ENCODE measurements at places on chromosomes 5 and 9. TPM values are rescaled to one million over a fixed set of nuclear protein-coding genes. Genes with fewer than 3 reads are reported as not detected.

Gene SPATA31A3
- total RNA-seq, result not detected

Gene SOHLH1
- 0.21 TPM for total RNA-seq

DNA sequence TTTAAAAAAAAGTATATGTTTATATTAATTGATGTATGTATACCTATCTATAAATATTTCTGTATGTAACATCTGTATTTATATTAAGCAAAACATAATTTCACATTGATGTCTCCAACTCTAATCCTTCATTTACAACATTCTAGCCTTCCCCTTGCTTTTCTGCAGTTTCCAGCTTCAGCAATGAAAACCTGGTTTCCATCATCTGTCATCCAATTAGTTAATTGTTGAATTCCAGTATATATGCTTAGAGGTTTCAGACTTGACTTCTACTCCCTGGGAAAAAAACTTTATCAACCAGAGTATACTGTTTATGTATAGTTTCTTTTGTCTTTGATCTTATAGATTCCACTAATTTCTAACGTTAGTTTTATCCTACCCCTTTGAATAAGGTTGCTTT lies 38.4 kb downstream of the NMUR2 start:
- no peaks in the 10 kb centered on the region for H3K36me3 ChIP-seq
- DNase-seq, result no peak
- no peaks in the 10 kb centered on the region for H3K4me1 ChIP-seq
- H3K4me3 ChIP-seq, result no peak overlapping the region
- no peak overlapping the region for H3K27ac ChIP-seq

Gene PCDHGC4
- 2.3 TPM for total RNA-seq

Gene C5orf58
- total RNA-seq, result not detected

DNA sequence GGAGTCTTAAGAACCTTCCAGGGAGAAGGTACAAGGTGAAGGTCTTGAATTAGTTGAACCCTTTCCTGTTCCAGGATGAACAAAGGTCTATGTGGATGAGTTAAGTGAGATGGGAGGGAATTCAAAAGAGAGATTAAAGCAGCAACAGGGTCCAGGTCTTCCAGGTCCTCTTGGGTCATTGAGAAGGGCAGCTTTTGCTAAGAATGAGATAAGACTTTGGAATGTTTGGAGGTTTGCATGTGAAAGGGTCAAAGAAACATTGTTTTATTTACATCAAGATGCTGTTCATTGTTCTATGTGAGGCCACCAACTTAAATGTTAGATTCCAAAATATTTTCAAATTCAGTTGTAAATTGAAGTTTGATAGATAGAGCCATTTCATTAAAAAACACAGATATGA lies 463.9 kb downstream of the ANXA1 start:
- H3K27me3 ChIP-seq, result no peaks in the 10 kb centered on the region
- peak; percentile 67 for DNase-seq
- no peaks in the 10 kb centered on the region for H3K36me3 ChIP-seq
- peaks cover 18% of the 10 kb centered on the region for H3K4me1 ChIP-seq
- no peak overlapping the region for H3K27ac ChIP-seq

DNA sequence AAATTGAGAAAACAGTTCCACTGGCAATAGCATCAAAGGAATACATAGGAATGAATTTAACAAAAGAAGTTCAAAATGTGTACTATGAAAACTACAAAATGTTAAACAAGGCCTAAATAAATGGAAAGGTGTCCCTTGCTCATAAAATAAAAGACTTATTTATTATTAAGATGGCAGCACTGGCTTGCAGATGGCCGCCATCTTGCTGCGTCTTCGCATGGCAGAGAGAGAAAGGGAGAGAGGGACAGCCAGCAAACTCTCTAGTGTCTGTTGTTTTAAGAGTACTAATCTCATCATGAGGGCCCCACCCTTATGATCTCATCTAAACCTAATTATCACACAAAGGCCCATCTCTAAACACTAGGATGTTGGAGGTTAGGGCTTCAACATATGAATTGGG lies 47.1 kb downstream of the ABLIM3 start:
- DNase-seq, result no peak
- no peak overlapping the region for H3K4me3 ChIP-seq
- no peaks in the 10 kb centered on the region for H3K4me1 ChIP-seq
- no peaks in the 10 kb centered on the region for H3K36me3 ChIP-seq

All from GM23338 (cell line).